Renal cortex interstitium (tissue), 15 donors: ENCODE measurements at places on chromosomes 7 and 10. TPM values are rescaled to one million over a fixed set of nuclear protein-coding genes. Genes with fewer than 3 reads are reported as not detected.

The FLNC gene
- 17.8 TPM for polyA plus RNA-seq

The TTYH3 gene
- polyA plus RNA-seq = 131 TPM

The SERPINE1 gene
- 1.1 TPM for polyA plus RNA-seq

The HMX2 gene
- polyA plus RNA-seq = 1.5 TPM

The OR13A1 gene
- polyA plus RNA-seq = 0.04 TPM

The GRB10 gene
- polyA plus RNA-seq = 33.6 TPM

The CTTNBP2 gene
- polyA plus RNA-seq = 30.6 TPM

The OR2A5 gene
- polyA plus RNA-seq = 0.06 TPM

The C7orf57 gene
- polyA plus RNA-seq = 0.62 TPM

The CAMK2B gene
- polyA plus RNA-seq = 3.7 TPM

The LEP gene
- 0.20 TPM for polyA plus RNA-seq

The INA gene
- polyA plus RNA-seq = 0.54 TPM

The ZNF722 gene
- polyA plus RNA-seq = not detected

The CFAP69 gene
- polyA plus RNA-seq = 12.6 TPM

The OGDHL gene
- polyA plus RNA-seq = 60.0 TPM

The FAM180A gene
- not detected for polyA plus RNA-seq

The GIMAP8 gene
- polyA plus RNA-seq = 7.1 TPM

DNA sequence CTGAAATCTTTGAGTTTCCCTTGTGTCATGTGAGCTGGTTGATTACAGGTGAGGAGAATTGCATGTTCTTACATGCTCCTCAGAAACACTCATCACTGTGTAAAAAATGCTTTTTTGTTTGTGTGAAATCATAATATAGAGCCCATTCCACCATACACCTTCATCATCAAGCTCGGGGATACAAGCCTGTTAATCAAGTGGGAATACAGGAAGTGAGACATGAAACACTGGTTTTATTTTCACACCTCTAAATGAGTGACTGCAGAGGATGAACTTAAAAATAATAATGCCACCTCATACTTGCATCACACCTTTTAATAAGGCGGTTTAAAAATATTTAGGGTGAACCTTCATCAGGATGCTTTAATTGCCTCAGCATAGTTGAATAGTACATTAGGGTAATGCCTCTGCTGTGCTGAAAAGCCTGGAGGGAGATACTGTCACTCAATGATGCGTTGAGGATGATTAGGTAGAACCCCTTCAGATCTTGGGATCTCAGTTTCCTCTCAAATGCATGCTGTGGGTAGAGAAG, 164.6 kb downstream of the AUTS2 start:
- DNase-seq = no peak

GRCh38 chr7:142760071-142760642, 10.6 kb upstream of the PRSS2 start:
- no peak for DNase-seq

DNA sequence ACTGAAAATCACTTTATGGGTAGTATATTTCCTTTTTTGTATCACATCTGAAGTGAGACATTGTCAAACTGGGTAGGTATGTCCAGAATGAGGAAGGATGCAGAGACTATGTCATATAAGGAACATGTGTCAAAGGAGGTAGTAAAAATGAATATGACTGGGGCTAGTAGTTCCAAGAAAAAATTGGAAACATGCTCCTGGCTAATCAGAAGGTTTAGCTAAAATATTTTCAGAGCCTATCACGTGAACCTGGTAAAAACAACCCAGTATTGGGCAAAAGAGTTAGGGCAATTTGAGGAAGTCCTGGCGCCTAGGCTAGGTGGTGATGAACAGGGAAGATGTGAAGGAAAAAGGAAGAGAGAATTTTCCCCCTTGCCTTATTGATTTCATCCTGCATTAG, 26.4 kb downstream of the ENTPD1 start:
- no peak for DNase-seq

DNA sequence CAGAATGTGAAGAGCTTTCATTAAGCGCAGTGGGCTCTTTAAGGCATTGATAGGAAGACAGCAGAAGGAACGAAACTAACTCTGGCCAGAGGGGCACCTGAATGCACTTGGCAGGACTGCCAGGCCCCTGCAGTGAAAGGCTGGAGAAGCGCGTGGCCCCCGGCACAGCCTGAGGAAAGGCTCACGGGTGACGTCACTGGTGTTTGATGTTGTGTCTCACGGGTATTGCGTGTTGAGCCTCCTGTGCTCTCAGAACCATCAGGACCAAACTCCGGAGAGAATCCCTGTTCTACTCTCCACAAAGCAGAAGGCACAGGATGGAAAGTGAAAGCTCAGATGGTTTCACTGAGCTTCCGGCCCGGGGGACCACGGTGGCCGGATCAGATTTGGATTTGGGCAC, 515.8 kb upstream of the FOXK1 start:
- DNase-seq = no peak

GRCh38 chr10:14003517-14004184, 327.1 kb downstream of the FRMD4A start:
- DNase-seq = no peak

DNA sequence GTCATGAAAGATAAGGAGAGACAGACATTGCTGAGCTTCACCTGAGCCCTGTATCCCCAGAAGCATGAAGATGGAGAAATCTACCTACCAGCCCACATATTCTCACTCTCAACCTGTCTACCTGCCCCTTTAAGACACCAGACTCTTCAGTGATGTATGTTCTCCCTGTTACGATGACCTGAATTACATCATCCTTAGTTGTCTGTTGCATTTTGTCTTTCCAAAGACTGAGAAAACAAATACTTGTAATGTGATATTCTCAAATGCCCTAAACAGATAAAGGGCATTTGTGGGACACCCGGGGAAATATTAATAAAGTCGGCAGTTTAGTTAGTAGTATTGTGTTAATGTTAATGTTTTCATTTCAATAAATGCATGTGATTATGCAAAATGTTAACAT, 305.8 kb upstream of the IGFBP3 start:
- DNase-seq = no peak

- DNase-seq = no peak
These were observed 31.1 kb upstream of the YAE1 start for GRCh38 chr7:39535064-39535463.

DNA sequence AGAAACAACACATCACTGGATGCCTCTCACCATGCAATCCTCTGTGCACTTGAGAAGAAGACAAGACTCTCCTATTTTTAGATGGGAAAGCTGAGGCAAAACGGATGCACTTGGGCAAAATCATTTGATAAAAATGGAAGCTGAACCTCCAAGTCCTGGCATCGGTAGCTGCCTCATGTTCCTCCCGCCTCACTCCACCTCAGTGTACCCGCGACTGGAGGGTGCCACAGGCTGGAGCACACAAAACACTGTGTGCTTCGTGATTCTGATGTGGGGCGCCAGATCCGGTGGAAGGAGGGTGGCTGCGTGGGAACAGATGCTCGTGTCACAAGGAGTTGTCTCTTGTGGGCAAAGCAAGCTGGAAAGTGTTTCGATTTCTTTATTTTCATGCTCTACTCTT, 41.3 kb downstream of the TAS2R41 start:
- no peak for DNase-seq

- no peak for DNase-seq
These were observed 85.2 kb downstream of the GRID1 start for GRCh38 chr10:86281396-86281795.

DNA sequence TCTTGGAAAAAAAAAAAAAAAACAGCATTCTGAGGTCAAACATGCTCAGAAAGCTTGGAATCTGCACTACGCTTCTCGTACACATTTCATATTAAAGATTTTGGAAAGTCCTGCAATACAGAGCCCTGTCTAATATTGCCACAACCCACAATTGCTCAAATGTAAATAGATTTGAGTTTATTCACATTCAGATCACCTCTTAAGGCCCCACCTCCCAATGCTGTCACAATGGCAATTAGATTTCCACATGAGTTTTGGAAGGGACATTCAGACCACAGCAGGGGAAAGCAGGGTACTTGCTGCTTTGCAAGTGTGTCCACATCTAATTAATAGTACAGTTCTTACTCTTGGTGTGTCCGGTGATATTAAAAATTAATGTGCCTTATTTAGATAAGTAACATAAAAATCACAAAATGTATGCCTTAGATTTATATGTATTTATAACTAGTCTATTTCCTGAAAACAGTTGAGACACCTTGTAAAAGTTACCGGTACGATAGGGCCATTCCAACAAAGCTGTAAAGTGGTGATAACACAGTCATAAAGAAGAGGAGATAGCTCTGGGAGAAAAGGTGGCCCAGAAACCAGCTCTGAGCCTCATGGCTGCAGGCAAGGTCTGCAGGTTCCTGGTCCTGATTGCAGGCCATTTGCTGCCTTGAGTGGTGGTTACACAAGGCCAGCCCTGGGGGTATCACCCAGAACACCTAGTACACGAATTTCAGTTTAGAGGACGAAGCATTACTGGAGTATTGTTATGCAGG, 27.9 kb downstream of the EGFR start:
- no peak for DNase-seq

- no peak for DNase-seq
These were observed 22.7 kb downstream of the MCMBP start for GRCh38 chr10:119849944-119850343.

DNA sequence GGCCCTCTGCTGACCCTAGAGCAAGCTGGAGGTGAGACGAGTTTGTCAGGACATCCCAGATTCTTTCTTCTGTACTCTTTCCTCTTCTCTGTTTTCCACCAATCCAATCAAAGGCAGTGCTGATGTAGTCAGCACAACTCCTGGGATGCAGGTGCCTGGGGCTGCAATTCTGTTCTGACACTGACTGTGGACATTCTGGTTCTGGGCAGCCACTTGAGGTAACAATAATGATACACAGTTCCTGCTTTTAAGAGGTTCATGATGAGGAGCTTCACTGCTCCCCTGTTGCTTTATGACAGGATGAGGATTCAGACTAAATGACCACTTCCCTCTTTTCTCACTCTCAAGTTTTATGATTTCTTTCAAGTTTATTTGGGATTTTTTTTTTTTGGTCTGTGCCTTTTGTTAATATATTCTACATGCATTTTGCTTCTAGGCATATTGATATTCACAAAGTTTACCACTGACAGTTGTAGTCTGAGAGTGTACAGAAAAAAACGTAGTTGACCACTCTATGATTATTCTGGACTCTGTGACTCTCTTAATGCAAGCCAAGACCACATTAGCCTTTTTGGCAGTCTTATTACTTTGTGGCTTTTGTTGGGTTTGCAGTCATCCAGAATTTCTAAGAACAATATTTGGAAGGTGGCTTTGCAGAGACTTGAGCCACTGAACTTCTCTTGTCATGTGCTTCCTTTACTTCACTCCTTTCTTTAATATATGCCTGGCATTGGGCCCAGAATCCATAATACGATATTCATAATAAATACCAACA, 247.6 kb downstream of the AUTS2 start:
- DNase-seq = no peak

DNA sequence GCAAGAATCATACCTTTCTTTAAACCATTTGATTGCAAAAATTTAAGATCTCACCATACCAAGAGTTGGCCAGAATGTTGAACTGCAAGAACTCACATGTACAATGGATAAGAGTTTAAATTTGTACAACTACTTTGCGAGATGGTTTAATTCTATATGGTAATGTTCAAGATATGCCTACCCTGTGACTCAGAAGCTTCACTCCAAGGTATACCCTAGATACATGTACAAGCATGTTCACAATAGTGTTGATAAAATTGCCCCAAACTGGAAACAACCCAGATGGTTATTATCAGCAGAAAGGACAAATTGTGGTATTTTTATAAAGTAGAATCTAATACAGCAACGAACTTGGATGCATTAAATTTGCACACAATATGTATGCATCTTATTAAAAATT, 25.1 kb upstream of the RAB18 start:
- DNase-seq = no peak

- DNase-seq = peak; percentile 60
These were observed 30.2 kb upstream of the ABI1 start for GRCh38 chr10:26890956-26891355.

DNA sequence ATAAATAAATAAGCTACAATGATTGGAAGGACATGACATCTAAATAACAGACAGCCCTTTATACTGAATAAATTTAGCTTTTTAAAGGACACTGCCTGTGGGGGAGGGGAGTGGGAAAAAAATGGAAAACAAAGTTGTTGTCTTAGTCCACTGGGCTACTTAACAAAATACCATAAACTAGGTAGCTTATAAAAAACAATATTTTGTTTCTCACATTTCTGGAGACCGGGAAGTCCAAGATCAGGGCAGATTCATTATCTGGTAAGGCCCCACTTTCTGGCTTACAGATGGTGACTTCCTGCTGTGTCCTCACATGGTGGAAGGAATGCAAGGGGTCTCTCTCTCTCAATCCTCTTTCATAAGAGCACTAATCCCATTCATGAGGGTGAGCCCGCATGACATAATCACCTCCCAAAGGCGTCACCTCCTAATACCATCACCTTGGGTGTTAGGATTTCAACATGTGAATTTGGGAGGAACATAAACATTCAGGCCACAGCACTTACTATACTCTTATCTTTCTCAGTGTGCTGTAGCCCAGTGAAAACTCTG, 43.0 kb downstream of the DNAJC12 start:
- no peak for DNase-seq

- DNase-seq = peak; percentile 79
These were observed 1.4 kb downstream of the MAGI2 start for GRCh38 chr7:79452032-79452494.

GRCh38 chr7:68206946-68207485, 1210.4 kb downstream of the TYW1 start:
- no peak for DNase-seq

DNA sequence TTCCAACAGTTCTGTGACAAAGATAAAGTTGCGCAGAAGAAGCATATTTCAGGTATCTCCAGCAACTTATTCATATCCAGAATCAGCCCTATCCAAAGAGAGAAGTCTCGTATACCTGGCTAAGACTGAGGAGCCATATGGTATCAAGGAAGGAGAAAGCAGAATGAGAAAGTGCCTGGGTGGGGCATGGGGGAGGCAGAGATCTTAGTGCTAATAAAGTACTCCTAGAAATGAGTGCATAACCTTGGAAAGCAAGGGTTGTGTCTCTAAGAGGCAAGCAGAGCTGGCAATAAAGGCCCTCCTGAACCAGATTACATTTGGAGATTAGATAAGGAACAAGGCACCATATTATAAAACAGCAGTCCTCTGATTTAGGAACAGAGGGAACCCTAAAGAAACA, 12.7 kb downstream of the TASOR2 start:
- no peak for DNase-seq

GRCh38 chr7:95088536-95089215, 181.3 kb downstream of the PPP1R9A start:
- no peak for DNase-seq

GRCh38 chr10:79932307-79932706, 16.6 kb downstream of the SFTPD start:
- no peak for DNase-seq

GRCh38 chr7:129093867-129094456, 39.1 kb upstream of the TNPO3 start:
- no peak for DNase-seq

GRCh38 chr7:51187941-51188340, 128.7 kb downstream of the COBL start:
- DNase-seq = peak; percentile 13

GRCh38 chr10:79404231-79404609, 41.2 kb downstream of the ZCCHC24 start:
- no peak for DNase-seq

DNA sequence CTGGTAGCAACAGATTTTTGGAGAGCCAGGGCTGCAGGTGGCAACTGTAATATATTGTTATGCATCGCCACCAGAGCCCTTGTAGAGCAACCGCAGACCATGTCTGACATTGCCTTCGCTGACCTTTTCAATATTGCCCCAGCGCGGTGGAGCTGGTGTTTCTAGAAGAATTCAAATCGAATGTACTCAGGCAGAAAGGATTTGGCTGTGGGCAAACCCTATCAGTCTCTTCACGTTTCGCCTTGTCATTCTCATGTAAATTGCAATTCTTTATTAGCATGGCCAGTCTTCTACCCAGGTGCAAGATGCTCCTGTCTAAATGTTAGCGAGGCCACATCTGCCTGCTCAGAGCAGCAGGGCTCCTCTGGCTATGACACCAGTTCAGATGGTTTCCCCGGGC, 490.2 kb upstream of the AUTS2 start:
- DNase-seq = no peak
